Kidney (tissue), 22 donors: ENCODE measurements at places on chromosomes 3 and 15.

DNA sequence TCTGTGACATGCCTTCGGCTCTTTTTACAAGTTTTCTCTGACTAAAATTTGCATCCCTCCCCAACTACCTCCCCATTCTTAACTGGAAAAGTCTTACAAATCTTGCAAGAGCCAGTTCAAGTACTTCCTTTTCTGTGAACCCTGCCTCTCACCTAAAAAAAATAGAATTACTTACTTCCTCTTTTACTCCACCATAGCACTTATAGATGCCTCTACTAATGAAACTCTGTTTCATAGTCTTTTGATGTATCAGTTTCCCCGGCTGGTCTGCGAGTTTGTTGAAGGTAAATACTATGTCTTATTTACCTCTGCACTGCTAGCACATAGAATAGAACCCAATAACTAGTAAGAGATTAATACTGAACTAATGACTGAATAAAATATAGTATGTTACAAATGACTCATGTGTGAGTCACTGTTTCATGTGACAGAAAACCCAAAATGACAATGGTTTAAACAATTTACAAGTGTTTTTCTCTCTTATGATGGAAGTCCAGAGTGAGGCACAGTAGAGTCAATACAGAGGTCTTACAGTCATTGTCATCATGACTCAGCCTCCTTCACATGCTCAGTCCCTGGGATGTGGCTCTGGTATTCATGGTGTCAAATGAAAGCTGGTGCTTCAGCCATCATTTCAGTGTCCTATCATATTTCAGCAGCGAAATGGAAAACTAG is 393.5 kb downstream of the RSL24D1 start:
- DNase-seq: no peak

GRCh38 chr15:70437089-70437488 is 326.3 kb downstream of the UACA start:
- DNase-seq: no peak

DNA sequence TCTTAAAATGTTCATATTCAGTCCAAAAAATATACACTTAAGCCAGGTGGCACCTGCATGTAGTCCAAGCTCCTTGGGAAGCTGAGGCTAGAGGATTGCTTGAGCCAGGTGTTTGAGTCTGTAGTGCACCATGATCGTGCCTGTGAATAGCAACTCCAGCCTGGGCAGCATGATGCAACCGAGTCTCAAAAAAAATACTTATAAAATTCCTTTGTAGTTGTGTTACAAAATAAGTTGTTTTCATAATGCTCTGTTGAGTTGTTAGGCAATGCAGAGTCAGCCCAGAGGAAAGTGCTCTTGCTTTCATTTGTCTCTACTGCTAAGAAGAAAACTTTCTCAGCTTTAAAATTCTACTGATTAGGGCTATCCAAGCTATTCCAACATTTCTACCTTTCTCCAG is 442.8 kb upstream of the ARRDC4 start:
- DNase-seq: no peak

GRCh38 chr3:53780171-53780570 is 66.0 kb downstream of the CHDH start:
- no peak for DNase-seq

GRCh38 chr3:37521429-37521828 is 340.3 kb upstream of the CTDSPL start:
- no peak for DNase-seq

DNA sequence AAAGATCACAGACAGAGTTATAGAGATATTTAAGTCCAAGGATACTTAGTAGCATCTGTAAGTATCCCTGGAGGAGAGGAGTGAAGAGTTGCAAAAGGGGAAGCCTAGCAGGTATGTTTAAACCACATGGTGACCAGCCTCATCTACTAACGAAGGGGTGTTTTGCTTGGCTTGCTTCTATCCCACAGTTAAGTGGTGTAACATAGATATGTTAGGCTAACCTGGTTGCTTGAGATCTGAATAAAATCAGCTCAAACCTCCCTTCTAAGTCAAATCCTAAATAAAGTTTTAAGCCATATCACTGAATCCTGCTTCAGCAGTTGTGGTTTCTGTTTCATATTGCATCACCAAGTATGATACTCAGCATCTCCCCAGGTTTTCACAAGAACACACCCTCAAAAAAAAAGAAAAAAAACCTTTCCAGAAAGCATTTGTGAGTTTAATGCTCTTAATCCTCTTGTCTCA is 880.2 kb downstream of the ROBO1 start:
- DNase-seq: no peak

GRCh38 chr15:39447881-39448280 is 133.0 kb upstream of the THBS1 start:
- DNase-seq: no peak

DNA sequence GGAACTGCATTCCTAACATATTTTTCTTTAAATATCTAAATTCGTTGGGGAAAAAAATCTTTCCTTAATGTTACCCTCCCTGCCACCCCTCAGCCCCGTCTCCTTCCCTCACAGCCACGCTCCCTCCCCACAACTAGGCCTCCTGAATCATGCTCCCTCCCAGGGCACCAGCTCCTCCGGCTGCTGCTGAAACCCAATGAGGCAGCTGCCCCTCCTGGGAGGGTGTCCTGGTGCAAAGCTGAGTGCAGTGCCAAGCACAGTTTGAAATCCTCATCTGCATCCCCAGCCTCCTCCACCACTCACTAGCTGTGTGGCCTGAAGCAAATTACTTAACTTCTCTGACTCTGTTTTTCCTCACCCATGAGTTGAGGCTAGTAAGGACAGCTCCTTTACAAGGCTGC is 2.7 kb upstream of the NR2E3 start:
- no peak for DNase-seq

GRCh38 chr3:153573481-153573880 is 411.5 kb downstream of the RAP2B start:
- DNase-seq: no peak
